ENCODE measurements at places on chromosomes 16 and 17.

DNA sequence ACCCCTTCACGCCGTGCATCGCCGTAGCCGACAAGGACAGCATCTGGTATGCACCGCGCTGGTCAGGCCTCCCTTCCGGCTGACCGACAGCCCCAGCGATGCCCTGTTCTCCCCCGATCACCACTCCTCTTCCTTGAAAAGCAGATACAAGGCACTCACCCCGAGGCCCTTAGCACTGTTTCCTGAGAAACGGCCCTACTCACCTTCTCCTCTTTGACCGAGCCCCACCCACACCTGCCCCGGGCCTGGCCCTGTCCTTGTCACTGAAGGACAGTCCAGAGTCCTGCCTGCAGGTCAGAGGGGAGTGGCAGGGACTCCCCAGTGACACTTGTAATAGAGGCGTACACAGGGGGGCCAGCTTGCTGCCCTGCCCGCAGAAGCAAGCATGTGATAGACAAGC, 45.9 kb upstream of the CHMP6 start:
- DNase-seq: no peak

DNA sequence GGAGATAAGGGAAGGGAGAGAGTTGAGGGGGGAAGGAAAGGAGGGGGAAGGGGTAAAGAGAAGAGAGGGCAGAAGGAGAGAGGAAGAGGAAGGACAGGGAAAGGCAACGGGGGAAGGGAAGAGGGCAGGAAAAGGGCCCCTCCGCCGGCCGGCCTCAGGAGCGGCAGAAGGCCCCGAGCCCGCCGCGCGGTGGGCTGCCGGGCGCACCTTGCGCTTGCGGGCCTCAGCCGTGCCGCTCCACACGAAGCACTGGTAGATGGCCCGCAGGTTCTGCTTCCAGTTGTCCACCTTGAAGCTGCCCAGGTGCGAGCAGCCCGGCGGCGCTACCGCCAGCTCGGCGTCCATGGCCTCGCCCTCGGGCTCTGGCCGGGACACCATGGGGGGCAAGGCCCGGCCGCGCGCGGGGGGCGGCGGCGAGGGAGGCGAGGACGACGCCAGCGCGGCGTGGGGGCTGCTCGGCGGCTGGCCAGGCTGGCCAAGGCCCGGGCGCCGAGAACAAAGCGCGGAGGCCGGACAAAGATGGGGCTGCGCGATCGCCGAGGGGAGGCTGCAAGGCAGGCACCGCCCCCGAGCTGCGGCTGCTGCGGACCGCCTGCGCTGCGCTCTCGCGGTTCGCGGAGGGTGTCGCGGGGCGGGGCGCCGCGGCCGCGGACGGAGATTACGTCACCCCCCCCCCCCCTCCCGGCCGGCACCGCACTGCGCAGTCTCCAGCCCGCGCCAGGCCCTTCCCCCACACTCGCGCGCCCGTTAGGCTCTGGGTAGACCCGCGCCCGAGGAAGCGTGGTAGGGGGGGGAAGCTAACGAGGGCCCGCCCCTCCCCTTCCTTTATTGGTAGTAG, at the start of gene USP22:
TSS of gene USP22 (minus strand) at position 554 of the 838 bp plus-strand sequence. CDS start at position 378, 176 bp downstream.
- no peak for DNase-seq

DNA sequence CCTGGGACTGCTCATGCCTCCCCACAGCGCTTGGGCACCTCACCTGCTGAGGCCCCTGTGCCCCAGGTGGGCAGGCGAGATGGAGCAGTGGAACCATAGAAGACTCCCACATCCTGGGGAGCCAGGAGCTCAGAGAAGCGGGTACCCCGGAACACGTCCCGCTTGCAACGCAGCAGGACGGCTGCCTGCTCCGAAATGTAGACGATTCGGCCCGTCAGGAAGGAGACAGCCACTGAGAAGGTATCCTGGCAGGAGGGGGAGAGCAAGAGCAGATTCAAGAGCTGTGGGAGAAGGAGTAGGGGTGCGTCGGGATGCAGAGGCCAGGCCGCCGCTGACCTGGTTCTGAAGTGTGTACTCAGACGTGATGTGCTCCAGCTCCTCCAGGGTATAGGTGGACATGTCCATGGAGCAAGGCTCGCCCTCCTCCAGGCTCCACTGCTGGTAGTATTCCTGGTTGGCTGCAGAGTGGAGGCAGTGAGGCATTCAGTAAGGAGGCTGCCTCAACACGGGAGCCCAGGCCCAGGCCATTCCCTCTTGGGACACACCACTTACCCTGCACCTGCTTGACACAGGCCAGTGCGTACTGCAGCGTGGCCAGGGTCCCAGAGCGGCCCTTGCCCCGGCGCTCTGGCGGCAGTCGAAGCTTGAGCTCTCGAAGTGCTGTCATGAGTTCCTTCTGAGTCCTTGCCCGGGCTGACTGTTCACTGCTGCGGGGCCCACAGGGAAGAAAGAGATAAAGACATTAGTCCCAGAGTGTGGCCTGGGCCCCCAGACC, 2.6 kb downstream of the PER1 start:
- DNase-seq: no peak

- no peak for DNase-seq
Measured at GRCh38 chr17:55426851-55427586, 5.4 kb upstream of the MMD start.

- no peak for DNase-seq
Measured at GRCh38 chr17:57143361-57143760, 58.3 kb downstream of the AKAP1 start.

- DNase-seq: no peak
Measured at GRCh38 chr16:71406724-71407123, 35.1 kb downstream of the TLE7 start.

DNA sequence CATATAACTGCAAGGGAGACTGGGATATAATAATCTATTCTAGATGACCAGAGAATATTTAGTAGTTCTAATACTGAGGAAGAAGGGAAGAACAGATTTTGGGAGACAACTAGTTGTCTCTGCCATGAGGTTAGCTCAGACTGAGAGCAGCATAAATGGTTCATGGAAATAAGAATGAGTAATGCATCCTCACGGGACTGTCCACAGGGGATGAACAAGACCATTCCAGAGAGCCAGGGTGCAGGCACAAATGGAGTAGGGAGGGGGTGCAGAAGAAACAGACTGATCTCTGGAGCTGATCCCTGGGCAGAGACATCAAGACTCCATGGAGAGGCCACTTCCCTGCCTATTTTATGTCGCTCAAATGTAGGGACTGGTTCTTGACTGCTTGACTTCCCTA, 30.4 kb downstream of the NLRC5 start:
- DNase-seq: no peak

- DNase-seq: no peak
Measured at GRCh38 chr16:49594685-49595498, 221.3 kb downstream of the C16orf78 start.

- DNase-seq: no peak
Measured at GRCh38 chr17:7404737-7405349, 946 bp upstream of the TMEM256 start.

DNA sequence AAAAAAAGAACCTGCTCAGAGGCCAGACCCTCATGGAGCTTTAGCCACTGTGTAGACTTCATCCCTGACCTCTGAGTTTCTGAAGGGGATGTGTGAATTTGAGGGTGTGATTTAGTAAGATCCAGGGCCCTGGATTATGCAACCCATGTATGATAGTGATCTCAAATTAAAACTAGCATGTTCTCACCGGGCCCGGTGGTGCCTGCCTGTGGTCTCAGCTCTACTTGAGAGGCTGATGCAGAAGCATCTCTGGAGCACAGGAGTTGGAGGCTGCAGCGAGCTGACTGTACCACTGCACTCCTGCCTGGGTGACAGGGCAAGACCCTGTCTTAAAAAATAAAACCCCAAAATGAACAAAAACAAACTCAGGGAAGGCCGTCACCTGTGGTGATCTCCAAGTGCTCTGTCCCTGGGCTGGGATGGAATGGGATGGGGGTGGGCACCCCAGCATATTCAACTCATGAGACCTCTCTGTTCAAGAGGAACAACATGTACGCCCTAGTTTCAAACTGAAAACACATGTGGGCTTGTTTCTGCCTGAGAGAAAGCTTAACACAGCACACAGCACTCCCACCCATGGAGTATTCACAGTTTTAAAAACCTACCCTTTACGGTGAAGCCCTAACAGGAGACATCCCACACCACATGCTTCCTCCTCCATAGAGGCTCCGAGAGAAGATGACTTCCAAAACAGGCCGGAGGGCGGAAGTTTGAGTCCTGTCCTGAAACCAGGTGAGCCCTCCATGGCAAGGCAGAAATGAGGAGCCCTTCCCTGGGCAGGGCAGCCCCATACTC, 30.1 kb downstream of the GNPTG start:
- no peak for DNase-seq

- DNase-seq: no peak
Measured at GRCh38 chr17:35149941-35150340, 2.3 kb downstream of the UNC45B start.

GRCh38 chr16:53207810-53208752, 153.3 kb downstream of the CHD9 start:
- DNase-seq: peak; percentile 46

DNA sequence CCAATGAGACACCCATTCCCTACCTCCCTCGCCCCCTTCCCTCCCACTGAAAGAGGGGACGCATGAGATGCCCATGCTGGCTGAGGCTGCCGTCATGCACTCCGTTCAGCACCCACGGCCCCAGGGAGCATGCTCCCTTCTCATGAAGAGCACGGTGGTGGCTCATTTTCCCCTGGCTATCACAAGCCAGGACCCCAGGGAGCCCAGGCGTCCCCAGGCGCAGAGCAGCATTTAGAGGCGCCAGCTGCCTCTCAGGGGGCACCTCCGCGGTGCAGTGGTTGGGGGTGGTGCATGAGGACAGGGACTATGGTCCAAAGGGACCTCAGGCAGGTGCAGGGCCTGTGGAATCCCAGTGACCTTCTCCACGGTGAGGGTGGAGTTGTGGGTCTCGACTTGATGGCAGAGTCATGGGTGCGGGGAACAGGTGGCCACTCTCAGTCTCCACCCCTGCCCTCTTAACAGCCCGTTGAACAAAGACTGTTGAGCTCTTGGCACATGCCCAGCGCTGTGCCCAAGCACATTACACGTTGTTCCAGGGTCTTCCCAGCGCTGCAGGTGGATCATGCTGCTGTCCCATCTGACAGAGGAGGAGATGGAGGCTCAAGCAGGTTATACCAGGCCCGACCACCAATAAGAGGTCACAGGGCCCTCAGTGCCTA, 13.6 kb downstream of the KIF19 start:
- DNase-seq: no peak

DNA sequence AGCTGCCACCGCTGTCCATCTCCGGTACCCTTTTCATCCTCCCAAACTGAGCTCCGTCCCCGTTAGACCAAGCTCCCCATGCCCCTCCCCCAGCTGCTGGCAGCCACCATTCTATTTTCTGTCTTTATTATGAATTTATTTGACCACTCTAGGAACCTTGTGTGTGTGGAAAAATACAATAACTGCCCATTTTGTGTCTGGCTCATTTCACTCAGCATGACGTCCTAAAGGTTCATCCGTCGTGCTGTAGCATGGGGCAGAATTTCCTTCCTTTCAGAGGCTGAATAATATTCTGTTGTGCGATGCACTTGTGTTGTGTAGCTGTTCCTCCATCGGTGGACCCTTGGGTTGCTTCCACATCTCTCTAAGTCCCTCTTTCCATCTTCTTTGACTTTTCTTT, 263.1 kb downstream of the SEC14L1 start:
- no peak for DNase-seq

DNA sequence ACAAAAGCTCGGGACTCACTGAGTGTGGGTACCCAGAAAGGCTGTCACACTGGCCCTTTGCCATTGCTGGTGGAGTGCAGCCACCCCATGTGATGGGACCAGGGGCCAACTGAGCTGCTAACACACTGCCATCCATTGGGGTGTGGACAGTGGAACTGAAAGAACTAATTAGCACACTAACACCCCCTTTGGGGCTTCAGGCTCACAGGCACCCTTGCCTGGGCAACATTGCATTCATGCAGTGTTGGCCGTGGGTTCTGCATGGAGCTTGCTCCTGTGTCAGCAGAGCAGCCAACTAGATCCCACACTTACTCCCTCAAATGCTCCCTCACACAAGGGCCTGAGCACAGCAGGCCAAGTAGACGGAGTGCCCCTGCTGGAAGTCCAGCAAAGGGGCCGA, 476.0 kb upstream of the ASIC2 start:
- DNase-seq: no peak

- DNase-seq: no peak
Measured at GRCh38 chr17:79836972-79837887, 2.0 kb downstream of the CBX4 start.

- no peak for DNase-seq
Measured at GRCh38 chr17:19270704-19271611, 33.8 kb downstream of the EPN2 start.

- DNase-seq: no peak
Measured at GRCh38 chr16:65010125-65010524, 111.7 kb downstream of the CDH11 start.

- no peak for DNase-seq
Measured at GRCh38 chr17:4309897-4310296, 46.1 kb upstream of the ANKFY1 start.

- no peak for DNase-seq
Measured at GRCh38 chr17:37643869-37644268, 623 bp upstream of the DDX52 start.

DNA sequence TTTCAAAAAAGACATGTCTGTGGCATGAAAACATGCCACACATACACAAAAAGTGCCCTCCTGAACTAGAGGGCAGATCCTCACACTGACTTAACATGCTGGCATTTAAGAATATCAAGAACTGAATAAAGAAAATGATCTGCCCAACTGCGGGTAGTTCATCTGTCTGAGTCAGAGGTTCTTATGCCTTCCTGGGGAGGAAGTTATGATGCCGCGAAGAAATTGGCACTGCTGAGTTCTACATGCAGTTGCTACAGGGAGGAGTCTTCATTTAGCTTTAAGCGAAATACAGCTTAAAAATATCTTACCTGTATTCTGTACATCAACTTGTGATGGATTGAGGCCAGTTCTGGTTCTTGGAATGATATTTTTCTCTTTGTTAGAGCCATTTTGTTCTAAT, 6.3 kb downstream of the ALDH3A2 start:
- no peak for DNase-seq

DNA sequence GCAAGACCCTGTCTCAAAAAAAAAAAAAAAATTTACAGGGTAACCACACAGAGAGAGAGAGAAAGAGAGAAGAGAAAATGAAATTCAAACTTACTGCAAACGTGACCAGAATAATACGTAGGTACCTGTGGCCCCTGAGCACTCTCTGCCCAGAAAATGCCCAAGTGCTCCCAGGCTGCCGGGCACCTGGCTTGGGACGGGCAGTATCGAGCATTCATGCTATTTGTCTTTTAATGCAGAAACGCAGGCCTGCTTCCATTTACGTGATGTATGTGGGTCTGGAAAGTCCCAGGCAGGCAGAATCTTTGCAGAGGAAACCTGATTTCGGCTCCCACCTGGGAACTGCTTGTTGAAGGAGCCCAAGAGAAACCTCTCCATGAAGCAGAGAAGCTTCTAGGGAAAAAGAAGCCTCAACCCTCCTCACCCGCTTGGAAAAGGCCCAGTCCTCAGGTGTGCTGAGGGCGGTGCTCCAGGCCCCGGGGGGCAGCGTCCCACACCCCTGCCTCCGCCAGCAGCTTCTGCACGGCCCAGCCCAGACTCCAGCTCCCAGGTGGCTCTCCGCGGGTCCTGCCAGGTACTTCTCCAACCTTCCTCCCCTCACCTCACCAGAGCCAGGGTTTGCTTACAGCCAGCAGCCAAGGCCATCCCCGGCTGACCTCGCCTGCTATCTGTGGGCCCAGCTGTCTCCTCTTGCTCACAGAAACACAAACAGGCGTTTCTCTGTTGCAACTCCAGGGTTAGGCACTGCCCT, 14.0 kb downstream of the RPH3AL start:
- no peak for DNase-seq
